Thoracic aorta (tissue), 2 donors: ENCODE measurements at places on chromosomes 2 and 18.

DNA sequence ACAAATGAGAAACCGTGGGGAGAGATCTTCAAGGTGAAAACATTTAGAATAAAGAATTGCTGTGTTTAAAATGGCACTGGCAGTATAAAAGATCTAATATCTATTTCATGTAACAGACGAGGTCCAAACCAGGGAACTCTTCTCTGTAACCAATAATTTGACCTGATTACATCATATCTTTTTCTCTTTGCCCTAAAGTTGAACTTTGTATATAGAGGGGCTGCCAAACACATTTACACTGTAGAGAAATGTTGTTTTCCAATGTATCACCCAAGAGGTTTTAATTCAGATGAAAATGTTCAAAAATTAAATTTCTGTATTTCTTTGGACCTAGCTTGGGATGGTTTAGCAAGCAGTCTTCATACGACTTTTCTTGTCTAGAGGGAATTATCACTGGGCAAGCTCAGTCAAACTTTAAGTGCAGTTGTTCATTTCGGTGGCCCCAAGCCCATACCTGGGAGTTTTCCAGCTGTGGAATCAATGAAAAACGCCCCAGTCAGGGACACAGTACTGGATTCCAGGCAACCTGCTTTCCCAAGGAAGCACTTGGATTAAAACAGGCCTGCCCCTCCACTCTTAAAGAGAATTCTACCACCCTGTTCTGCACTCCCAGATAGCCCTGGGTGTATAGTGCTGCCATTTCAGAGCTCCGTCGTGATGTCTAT lies 208.5 kb upstream of the FN1 start:
- H3K27me3 ChIP-seq: no peaks in the 10 kb centered on the region
- DNase-seq: no peak
- no peak overlapping the region for H3K27ac ChIP-seq
- H3K4me3 ChIP-seq: no peak overlapping the region

DNA sequence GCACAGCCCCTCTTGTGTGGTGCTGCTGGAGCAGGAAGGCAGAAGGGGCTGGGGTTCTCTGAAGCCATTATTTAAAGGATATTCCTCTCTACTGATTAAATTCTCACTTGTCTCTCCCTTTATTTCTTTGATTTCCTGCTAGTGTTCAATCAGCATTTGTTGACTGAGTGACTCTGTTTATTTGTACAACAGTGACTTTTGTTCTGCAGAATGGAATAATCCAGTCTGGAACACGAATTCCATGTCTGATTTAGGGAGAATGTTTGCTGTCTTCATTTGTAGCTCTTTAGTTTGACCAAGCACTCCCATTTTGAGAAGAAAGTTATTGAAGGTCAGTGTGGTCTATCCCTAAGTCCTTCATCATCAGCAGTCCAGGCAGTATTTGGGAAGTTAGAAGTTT lies 141.2 kb downstream of the SETBP1 start:
- no peak overlapping the region for H3K27ac ChIP-seq
- no peak for DNase-seq
- H3K27me3 ChIP-seq: no peaks in the 10 kb centered on the region
- no peak overlapping the region for H3K4me3 ChIP-seq
- H3K4me1 ChIP-seq: peaks cover 8% of the 10 kb centered on the region
- no peaks in the 10 kb centered on the region for H3K36me3 ChIP-seq

DNA sequence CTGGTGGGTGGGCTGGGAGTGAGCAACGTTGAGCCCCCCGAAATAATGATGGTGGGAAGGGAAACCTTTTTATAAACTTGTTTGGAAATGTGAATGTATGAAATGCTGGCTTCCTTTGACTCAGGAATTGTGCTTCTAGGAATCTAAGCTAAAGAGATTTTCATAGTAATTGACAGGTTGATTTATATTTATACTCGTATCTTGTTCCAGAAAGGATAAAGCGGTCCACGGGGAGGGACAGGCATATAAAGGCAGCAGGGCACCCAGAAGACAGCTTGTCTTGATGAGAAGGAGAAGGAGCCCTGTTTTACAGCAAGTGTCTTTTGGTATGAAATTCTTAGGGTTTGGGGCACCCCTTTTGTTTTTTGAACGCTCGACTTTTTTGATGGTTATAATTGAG lies 157.8 kb downstream of the AGAP1 start:
- DNase-seq: no peak
- H3K27me3 ChIP-seq: no peaks in the 10 kb centered on the region
- H3K4me1 ChIP-seq: no peaks in the 10 kb centered on the region

GRCh38 chr2:84457686-84458085 lies 1.4 kb downstream of the SUCLG1 start:
- no peaks in the 10 kb centered on the region for H3K27me3 ChIP-seq
- DNase-seq: no peak
- H3K4me1 ChIP-seq: peaks cover 10% of the 10 kb centered on the region
- no peak overlapping the region for H3K27ac ChIP-seq
- H3K36me3 ChIP-seq: no peaks in the 10 kb centered on the region

DNA sequence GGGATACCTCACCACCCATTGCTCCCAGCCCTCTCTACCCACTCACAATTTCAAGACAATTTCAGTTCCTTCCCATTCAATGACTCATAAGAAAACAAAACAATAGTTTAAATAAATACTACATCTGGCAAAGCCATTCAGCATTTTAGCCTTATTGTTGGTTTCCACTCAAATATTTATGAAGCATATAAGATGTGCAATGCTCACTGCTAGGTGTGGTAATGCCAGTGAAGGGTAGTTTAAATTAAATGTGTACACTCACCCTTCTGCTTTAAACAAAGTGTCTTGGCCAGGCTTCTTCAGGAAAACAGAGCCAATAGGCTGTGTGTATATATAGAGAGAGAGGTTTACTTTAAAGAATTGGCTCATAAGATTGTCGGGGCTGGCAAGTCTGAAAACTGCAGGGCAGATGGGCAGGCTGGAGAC lies 37.0 kb downstream of the INO80C start:
- no peak overlapping the region for H3K4me3 ChIP-seq
- no peak for DNase-seq
- H3K27me3 ChIP-seq: no peaks in the 10 kb centered on the region
- H3K36me3 ChIP-seq: no peaks in the 10 kb centered on the region
- H3K4me1 ChIP-seq: peaks cover 19% of the 10 kb centered on the region

DNA sequence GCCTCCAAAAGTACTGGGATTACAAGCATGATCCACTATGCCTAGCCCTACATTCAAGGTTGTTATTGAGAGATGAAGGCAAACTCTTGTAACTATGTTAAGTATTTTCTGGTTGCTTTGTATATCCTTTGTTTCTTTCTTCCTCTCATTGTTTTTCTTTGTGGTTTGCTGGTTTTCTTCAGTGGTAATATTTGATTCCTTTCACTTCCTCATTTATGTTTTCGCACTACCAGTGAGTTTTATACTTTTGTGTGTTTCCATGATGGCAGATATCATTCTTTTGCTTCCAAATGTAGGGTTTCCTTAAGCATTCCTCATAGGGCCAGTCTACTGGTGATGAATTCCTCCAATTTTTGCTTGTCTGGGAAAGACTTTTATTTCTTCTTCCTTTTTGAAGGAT lies 90.2 kb downstream of the NCK2 start:
- H3K36me3 ChIP-seq: no peaks in the 10 kb centered on the region
- H3K27ac ChIP-seq: no peak overlapping the region
- H3K4me1 ChIP-seq: peaks cover 6% of the 10 kb centered on the region
- DNase-seq: no peak
- no peaks in the 10 kb centered on the region for H3K27me3 ChIP-seq

GRCh38 chr2:212052412-212053159 lies 486.0 kb downstream of the ERBB4 start:
- H3K4me3 ChIP-seq: no peak overlapping the region
- H3K27ac ChIP-seq: no peak overlapping the region
- no peaks in the 10 kb centered on the region for H3K27me3 ChIP-seq
- H3K4me1 ChIP-seq: no peaks in the 10 kb centered on the region
- H3K36me3 ChIP-seq: no peaks in the 10 kb centered on the region

GRCh38 chr18:2969695-2970094 lies 43.2 kb downstream of the LPIN2 start:
- H3K36me3 ChIP-seq: no peaks in the 10 kb centered on the region
- no peak for DNase-seq
- H3K4me1 ChIP-seq: peaks cover 60% of the 10 kb centered on the region
- H3K4me3 ChIP-seq: no peak overlapping the region
- no peaks in the 10 kb centered on the region for H3K27me3 ChIP-seq

DNA sequence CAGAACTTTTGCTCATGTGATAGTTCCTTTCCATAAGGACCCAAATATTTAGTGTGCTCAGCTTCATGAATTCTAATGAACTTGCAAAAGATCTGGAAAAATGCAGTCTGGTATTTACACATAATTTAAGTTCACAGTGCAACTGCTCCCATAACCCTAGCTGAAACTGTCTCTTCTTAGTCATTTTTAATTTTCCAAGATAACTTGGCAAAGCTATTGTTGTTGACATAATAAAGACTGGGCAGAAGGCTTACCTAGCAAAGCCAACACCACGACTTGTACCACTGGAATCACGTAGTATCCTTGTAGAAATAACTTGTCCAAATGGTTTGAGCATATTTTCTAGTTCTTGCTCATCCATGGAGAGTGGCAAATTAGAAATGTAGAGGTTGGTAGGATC lies 103.0 kb upstream of the ITGB6 start:
- no peak overlapping the region for H3K27ac ChIP-seq
- H3K27me3 ChIP-seq: no peaks in the 10 kb centered on the region
- H3K4me3 ChIP-seq: no peak overlapping the region
- no peaks in the 10 kb centered on the region for H3K36me3 ChIP-seq
- DNase-seq: no peak

DNA sequence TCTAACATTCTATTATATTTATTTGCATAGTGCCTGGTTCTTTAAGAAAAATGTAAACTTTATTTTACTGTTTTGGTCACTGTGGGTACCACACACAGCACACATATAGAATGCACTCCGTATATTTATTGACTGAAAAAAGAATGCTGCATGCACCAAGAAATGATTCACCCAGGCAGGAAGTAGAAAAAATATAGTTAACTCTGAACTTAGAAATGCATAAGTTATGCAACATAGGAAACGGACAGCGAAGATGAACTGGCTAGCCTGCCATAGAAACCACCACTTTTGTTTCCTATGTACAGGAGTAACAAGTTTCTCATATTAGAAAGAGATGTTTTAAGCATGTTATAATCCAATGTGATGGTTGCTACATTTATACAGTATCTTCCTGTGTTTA lies 635.8 kb downstream of the DSC3 start:
- H3K36me3 ChIP-seq: no peaks in the 10 kb centered on the region
- H3K4me3 ChIP-seq: no peak overlapping the region
- H3K4me1 ChIP-seq: no peaks in the 10 kb centered on the region
- H3K27ac ChIP-seq: no peak overlapping the region
